ENCODE measurements at places on chromosomes 1 and 21.

- DNase-seq, result no peak
Measured at GRCh38 chr1:211630236-211631081, 45.0 kb downstream of the NEK2 start.

GRCh38 chr21:42820616-42821465 is 58.5 kb downstream of the WDR4 start:
- DNase-seq, result no peak

- DNase-seq, result no peak
Measured at GRCh38 chr1:208551633-208552320, 307.6 kb upstream of the PLXNA2 start.

DNA sequence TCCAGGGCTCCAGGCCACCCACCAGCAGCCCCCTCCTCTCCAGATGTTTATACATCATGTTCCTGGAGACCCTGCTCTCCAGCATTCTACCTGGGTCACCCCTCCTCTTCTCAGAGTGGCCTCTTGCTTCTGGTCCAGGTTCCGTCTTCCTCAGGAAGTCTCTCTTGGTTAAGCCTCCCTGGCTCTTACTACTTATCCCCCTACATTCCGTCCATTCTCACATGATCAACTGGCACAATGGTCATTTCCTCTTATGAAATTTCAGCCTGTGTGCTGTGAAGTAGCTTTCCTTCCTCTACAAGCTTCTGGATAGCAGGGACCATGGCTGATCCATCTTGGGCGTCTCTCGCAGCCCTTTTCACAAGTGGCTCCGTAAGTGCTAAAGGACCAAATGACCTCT is 33.9 kb upstream of the ATP2B4 start:
- DNase-seq, result no peak

- no peak for DNase-seq
Measured at GRCh38 chr1:7223334-7224080, 438.3 kb downstream of the CAMTA1 start.

DNA sequence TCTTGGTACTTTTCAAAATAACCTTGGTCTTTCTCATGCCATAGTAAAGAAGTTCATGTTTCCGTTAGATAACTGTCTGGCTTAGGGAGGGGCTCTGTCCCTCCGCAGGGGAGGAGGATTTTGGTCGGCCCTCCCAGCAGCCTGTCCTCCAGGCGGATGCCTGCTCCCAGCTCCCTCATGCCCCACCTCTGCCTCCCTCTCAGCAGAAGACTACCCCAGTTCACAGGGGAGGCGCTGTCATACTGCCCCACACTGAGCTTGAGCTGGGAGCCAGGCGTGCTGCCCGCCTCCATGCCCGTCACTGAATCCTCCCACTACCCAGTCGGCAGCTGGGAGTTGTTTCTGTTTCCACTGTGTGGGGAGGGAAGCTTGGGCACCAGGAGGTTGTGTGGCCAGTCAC is 127.3 kb downstream of the CAMTA1 start:
- DNase-seq, result no peak

GRCh38 chr1:179141592-179142251 is 59.9 kb downstream of the TOR3A start:
- no peak for DNase-seq

GRCh38 chr1:61077676-61078541 is 4.5 kb upstream of the NFIA start:
- peak; percentile 87 for DNase-seq

- no peak for DNase-seq
Measured at GRCh38 chr1:21952786-21953520, 15.8 kb upstream of the HSPG2 start.

DNA sequence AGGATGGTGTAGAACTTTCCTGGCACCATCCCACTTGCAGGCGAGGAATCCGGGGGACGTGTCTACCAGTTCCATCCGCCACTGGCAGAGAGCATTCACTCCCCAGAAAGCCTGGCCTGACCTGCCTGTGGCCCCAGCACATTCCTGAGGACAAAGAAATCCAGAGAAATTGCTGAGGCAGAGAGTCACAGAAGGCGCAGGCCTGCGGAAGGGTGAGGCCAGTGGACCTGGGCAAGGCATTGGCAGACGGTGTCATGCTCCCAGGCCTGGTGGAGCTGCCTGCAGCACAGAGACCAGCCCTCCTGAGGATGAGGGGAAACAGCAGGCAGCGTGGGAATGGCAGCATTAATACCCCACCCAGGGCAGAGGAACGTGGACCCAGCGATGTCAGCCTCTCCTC is 81.2 kb upstream of the F3 start:
- peak; percentile 15 for DNase-seq

DNA sequence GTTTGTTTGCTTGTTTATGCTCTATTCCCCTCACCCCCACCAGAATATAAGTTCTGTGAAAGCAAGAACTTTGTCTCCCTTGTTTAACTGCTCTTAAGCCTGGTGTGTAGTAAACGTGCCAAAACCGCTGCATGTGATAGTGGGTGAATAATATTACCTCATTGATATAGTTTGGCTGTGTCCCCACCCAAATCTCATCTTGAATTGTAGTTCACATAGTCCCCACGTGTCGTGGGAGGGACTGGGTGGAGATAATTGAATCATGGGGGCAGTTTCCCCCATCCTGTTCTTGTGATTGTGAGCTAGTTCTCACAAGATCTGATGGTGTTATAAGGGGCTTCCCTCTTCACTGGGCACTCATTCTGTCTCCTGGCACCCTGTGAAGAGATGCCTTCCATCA is 7.6 kb downstream of the LRRC8B start:
- DNase-seq, result no peak

GRCh38 chr1:119011706-119012105 is 23.6 kb upstream of the TBX15 start:
- no peak for DNase-seq

DNA sequence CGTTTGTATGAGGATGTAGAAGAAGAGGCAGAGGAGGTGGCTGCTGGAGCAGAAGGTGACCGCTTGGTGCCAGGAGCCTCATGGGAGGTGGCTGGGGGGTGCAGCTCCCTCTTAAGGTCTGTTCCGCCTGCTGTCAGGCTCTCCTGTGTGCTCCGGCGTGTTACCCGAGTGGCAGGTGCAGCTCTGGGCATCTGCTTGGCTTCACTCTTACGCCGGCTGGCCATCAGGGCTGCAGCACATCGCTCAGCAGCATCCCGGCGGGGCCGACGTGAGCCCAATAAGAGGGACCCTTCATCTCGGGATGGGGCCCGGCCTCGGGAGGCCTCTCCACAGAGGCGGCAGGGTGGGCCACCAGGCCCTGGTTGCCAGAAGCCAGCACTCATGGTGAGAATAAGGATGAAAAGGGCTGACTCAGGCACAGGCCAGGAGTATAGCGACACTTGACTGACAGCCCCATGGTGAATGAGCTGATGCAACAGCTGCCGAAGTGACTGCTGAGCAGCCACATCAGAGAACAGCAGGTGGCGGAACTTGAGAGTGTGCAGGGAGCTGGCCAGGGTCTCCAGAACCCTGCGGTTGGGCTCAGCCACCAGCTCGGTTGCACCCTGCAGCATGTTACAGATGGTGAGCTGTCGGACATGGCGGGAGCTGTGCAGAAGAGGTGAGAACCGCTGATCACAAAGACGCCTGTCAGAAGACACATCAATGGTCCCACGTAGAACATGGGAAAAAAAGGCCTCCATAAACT is 17.5 kb downstream of the LRRC41 start:
- no peak for DNase-seq

DNA sequence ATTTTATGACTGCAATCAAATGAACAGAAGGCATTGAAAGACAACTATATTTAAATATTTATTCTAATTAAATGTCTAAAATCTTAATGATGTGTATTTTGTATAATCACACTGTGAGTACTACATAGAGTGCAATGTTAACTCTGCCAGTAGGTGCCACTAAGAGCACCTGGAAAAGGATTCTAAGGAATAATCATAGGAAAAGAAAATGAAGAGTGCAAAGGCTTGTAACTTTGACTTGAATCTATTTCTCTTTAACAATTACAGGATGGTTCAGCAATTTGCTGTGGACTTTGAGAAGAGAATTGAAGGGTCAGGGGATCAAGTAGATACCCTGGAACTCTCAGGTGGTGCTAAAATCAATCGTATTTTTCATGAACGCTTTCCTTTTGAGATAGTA is 200.4 kb downstream of the DNM3 start:
- no peak for DNase-seq

DNA sequence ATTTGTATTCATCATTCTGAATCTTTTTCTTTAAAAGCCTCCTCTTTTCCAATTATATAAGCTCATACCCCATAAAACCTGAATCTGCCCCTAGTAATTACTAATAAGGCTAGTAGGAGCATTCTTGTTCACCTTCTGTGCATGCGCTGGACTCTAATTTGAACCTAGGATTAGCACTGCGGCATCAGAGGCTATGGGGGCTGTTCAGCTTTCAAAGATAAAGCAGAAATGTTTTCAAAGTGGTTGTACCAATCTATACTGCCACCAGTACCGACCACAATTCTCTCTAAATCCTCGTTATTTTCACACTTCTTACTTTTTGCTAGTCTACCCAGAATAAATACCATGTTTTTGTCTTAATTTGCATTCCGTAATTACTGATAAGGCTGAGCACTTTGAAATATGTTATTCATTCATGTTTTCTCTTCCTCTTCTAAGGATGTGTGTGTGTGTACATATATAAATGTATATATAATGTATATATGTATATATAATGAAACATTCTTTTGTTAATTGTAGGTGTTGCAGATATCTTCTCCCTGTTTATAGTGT is 1.6 kb upstream of the DDX59 start:
- no peak for DNase-seq

DNA sequence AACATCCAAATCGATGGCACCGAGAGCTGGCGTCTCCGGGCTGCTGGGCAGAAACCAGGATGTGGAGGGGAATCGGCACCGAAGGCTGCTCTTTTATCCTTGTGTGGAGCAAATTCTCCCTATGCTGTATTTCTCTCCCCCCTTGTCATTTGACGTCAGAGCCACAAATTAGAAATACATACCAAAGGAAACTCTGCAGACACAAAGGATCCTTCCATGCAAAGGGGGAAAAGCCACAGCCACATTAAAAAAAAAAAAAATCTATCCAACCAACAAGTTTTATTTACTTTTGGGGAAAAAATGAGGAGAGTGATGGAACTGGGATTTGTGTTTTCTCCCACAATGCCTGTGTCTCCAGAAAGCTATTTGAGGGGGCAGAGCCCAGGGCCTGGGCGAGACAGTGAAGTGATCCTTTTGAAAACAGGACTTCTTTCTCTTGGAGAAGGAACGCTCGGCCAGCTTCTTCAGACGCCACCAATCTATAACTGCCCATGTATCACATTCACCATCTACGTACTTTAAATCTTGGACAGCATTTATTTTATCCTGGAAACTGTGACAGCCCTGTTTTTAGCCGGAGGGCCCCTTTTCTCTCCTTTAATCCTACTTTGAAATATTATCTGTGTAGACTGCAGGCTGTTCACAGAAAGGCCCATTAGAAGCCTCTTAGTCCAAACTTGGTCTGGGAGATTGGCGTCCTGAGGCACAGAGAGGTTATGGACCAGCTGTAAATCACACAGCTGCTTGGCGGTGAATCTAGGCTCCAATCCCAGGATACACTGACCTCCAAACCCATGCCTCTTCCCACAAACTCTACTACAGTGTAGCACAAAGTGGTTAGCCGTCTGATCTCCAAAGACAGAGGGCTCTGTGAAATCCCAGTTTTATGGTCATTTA is 4.5 kb downstream of the KANK4 start:
- no peak for DNase-seq

DNA sequence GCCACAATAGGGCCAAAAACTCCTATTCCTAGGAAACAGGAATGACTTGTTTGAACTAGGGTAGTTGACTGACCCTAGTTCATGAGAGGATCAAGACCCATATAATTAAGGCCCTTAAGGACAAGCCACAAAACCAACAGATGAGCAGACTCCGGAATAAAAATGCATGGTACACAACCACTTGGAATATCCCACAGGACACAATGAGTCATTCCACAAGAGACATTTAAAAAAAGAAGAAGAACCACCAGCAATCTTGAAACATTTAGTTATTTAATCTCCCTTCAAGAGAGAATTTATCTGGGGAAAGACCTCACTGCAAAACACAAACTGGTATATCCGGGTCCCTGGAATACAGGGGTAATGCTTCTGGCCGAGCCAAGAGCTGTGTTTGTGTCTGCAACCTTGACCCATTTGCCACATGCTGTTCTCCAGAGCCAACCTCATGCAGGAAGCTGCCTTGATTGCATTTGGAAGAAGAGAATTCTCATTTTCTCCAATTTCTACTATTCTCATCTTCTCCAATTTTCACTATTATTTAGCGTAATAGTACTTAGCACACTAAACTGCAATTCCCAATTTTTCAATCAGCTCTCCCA is 135.5 kb downstream of the TGFBR3 start:
- no peak for DNase-seq

GRCh38 chr1:23562137-23562876 is 3.0 kb upstream of the ID3 start:
- DNase-seq, result peak; percentile 96

DNA sequence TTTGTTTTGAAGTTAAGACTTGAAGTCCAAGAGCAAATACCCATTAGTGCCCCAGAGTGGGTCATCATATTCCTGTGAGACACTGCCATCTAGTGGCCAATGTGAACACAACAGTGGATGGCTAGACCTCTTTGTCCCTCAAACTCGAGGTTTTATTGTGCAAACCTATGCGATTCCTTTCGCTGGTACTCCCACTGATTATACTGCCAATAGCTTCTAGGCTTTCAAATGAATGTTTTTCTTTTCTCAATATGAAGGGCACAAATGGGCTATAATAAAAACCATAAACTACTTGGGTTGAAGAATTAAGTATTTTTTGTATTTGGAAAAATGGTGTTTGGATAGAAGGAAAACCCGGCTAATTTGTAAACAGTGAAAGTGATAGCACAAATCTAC is 100.4 kb upstream of the ZNF281 start:
- peak; percentile 78 for DNase-seq

GRCh38 chr21:35475762-35476161 is 426.7 kb upstream of the RUNX1 start:
- no peak for DNase-seq

GRCh38 chr1:10980841-10981727 is 31.4 kb upstream of the TARDBP start:
- DNase-seq, result no peak

GRCh38 chr1:43847290-43847689 is 86.3 kb upstream of the ARTN start:
- DNase-seq, result no peak

GRCh38 chr1:109792056-109792831 is 28.5 kb upstream of the EPS8L3 start:
- DNase-seq, result peak; percentile 64

DNA sequence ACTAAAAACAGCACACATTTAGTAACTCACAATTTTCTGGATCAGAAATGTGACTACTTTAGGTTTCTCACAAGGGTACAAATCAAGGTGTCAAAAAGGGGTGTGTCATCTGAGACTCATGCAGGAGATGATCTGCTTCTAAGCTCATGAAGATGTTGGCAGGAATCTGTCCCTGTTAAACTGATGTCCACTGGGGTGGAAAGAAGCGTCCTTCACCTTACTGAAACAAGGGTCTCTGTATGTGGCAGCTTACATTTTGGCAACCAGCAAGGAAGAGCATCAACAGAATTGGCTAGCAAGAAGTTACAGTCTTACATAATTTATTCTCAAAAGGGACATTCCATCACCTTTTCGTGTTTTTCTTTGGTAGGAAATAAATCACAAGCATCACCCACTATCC is 1223.8 kb downstream of the AMY1C start:
- DNase-seq, result no peak
